Activated T-helper 1 cell treated with anti-CD3 and anti-CD28 coated beads, Interleukin-12 subunit alpha, Interleukin-12 subunit beta, Interleukin-2, Interleukin-4 antibody, amounts not matched to agents 30 ng/mL and 10 ng/mL and 1 ng/mL, durations not matched to agents 14 hours and 24 hours and 36 hours (primary cell): ENCODE measurements at places on chromosomes 6 and 20.

DNA sequence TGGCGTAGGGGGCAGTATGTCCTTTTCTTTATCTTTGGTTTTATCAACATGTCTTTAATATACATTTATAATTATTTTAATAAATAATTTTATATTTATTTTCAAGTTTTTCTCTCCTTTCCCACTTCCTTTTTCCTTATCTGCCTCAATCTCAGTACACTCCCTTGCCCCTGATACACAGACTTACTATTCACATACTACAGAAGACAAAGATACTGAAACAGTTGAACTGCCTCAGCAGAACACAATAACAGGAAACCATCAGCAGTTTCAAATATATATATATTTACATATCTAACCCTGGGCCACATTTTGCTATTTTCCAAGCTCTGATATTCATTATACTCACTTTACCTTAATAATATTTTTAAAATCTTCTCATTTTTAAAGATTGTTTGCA, 19.8 kb downstream of the IBTK start:
- no peak for DNase-seq

- no peak for DNase-seq
Observed at GRCh38 chr6:102075539-102075938, 682.0 kb downstream of the GRIK2 start.

DNA sequence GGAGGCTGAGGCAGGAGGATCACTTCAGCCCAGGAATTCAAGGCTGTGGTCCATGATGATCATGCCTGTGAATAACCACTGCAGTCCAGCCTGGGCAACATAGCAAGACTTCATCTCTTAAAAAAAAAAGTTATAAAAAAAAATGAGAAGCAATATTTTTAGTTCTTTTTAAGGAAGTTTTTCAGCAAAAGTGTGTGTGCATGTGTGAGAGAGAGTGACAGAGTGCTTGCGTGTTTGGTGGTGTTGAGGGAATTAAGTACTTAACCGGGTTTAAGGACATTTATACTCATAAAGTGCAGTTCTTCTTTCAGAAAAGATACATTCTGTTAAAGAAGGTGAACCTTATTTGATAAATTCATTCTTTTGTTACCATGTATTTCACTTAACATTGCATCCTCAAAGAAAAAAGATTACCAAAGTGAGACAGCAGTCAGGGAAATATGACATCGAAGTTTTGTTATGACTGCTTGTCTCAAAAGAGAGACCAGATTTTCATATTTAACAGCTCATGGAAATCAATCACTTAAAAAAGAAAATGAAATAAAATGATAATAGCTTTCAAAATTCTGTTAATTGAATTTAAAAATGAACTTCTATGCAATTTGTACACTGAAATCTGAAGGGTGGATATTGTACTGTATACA, 254.7 kb downstream of the ARHGAP18 start:
- no peak for DNase-seq

DNA sequence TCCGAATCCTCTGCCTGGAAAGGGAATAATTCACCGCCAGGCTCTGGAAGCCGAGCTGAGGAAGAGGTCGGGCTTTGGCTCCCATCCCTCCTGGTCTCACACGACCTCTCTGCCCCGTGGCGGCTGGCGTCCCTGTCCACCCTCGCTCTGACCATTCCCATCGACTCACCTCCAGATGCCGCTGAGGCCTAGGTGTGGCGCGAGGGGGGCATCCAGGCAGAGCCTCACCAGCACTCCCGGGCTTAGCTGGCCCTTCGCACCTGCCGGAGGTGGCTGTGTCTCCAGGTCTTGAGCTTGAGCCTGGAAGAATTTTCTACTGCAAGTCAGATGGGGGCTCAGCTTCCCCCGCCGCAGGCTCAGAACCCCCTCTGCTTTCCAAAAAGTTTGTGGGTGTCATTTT, 28.5 kb upstream of the SMOC2 start:
- no peak for DNase-seq

DNA sequence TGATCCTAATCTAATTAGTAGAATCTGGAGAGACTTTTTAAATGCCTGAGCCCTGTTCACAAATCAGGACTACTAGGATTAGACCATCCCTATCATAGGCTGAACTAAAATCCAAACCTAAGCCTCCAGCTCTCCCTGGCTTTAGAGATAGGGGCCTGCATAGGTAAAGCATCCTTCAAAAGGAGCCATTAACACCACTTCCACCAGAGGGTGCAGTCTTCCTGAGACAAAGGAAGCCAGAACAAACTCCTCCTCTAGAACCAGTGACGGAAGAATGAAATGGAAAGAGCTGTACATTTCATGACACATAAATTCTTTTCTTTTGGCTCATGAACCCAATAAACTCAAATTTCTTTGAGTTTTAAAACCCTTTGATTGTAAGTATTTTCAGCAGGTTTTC, 291.2 kb upstream of the ADGRB3 start:
- DNase-seq, result no peak

DNA sequence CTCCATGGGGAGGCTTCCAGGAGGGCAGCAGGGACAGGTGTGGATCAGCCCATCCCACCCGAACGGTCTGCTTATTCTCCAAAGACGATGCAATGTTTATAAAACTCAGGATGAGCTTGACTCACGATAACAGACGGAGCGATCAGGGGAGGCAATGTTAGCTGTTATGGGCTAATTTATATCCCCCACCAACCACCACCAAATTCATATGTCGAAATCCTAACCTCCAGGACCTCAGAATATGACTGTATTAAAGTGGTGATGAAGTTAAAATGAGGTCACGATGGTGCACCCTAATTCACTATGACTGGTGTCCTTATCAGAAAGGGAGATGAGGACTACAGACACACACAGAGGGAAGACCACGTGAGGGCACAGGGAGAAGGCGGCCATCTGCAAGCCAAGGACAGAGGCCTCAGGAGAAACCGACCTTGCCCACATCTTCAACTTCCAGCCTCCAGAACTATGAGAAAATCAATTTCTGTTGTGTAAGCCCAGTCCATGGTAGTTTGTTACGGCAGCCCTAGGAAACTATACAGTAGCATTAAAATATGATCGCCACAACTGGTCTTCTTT, 7.0 kb downstream of the ADTRP start:
- no peak for DNase-seq

- DNase-seq, result no peak
Observed at GRCh38 chr6:11994875-11995461, 17.1 kb upstream of the HIVEP1 start.

DNA sequence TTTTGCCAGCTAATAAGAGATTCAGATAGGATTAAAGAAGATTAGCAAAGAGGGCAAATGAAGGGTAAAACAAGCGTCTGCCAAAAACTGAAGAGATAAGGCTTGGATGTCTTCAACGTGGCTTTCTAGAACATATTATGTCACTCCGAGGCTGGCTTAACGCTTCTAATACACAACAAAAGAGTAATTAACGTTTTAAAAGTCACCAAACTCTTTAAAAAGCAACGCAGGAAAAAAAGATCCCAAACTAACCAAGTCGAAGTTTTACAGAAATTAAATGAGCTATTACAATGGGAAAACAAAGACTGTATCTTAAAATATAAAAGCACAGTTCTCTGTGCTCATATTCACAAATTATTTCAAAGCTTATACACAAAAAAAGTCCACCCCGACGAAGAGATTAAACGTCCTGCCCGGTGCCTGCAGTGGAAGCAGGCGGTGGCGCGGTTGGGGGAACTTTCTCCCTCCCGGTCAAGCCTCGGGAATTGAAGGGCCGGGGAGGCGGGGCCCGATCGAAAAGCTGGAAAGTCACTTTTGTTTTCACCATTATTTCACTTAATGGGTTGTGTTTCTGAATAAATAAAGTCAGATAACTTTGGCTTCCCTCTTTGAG, 1.2 kb downstream of the MAK start:
- DNase-seq, result no peak
